ENCODE measurements at places on chromosomes 13 and 19. TPM values are rescaled to one million over a fixed set of nuclear protein-coding genes. Genes with fewer than 3 reads are reported as not detected.

IL12RB1 gene
- not detected for polyA plus RNA-seq

CYP4F2 gene
- polyA plus RNA-seq: not detected

TMEM205 gene
- 56.6 TPM for polyA plus RNA-seq

DIRAS1 gene
- polyA plus RNA-seq: 0.22 TPM

IRS2 gene
- 8.9 TPM for polyA plus RNA-seq

SCAMP4 gene
- polyA plus RNA-seq: 2.7 TPM

PRR19 gene
- polyA plus RNA-seq: not detected

ADGRE3 gene
- not detected for polyA plus RNA-seq

SBSN gene
- polyA plus RNA-seq: not detected

SLC10A2 gene
- polyA plus RNA-seq: not detected

MYH14 gene
- polyA plus RNA-seq: 2.1 TPM

SPTBN4 gene
- polyA plus RNA-seq: 3.2 TPM

MUC16 gene
- polyA plus RNA-seq: 0.15 TPM

GRAMD1A gene
- 0.64 TPM for polyA plus RNA-seq

C19orf67 gene
- not detected for polyA plus RNA-seq

SULT2A1 gene
- not detected for polyA plus RNA-seq

COX7A1 gene
- 665 TPM for polyA plus RNA-seq

FCHO1 gene
- not detected for polyA plus RNA-seq

ZNF729 gene
- not detected for polyA plus RNA-seq

BCAM gene
- not detected for polyA plus RNA-seq

ZNF808 gene
- polyA plus RNA-seq: 13.8 TPM

KCTD12 gene
- polyA plus RNA-seq: 377 TPM

DCLK1 gene
- polyA plus RNA-seq: 118 TPM

ATP8B3 gene
- not detected for polyA plus RNA-seq

NCR1 gene
- polyA plus RNA-seq: not detected

PSG7 gene
- polyA plus RNA-seq: not detected
